ENCODE measurements at places on chromosomes 7 and 10.

DNA sequence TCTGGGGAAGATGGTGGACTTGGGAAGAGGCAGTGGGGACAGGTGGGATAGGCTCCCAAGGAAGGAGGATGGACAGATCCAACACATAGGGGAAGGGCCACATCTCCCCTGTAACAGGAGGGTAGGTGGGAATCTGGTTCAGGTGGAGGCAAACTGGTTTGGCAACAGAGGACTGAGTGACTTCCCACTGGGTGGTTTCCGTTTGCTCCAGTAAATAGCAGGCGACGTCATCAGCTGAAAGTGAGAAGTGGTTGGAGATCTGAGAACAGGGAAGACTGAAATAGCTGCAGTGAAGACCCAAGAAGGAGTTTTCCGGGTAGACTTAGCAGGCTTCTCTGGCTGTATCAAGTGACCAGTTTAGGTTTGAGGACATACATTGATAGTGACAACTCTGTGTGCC lies 504.4 kb downstream of the GALNT17 start:
- no peak for DNase-seq

- no peak for DNase-seq
These were observed 671.7 kb downstream of the GATA3 start for GRCh38 chr10:8726084-8726778.

DNA sequence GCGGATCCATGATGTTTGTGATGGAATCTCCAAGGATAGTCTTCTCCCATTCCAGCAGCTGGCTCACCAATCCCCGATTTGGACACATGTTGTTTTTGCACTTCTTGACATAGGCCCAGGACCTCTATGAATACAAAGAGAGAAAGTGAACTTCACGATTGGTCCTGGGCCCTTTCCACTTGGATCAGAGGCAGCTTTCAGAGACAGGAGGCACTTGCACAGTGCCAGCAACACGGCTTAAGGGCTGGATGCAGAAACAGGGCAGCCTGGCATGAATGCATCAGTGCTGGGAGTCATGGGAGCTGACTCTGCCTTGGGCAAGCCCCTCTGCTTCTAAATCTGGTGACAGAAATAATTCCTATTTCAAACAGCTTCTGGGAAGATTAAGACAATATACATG lies 2.1 kb upstream of the TMEM120A start:
- DNase-seq: no peak

DNA sequence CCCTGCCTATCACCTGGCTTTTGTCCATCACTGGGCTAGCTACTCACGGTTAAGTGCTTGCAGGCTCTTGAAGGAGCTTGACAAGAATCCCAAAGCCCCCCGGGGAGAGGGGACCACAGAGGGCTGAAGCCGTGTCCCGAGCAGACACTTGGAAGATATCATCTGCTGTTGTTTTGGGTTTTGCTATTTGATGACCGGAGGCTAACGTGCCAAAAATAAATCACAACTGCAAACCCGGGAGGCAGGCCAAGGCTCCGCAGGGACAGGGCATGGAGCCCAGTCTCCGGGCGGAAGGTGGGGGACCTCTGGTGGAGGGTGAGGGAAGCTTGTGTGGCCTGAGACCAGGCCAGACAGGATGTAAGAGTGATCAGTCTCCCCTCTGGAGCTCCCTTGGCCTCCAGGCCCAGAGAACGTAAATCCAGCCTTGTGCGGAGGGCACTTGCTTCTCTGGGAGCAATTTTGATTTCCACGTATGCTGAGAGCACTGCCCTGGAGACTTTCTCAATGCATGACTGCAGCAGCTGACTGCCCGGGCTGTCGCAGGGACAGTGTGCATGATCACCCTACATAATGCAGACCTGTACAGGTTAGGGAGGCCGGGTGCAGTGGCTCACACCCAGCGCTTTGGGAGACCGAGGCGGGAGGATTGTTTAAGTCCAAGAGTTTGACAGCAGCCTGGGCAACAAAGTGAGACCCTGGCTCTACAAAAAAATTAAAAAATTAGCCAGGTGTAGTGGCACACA lies at the start of gene PHKG1:
Gene PHKG1 (minus strand): TSS at position 164 of the 743 bp plus-strand sequence. CDS start 4,011 bp downstream, outside the sequence.
- DNase-seq: peak; percentile 54

DNA sequence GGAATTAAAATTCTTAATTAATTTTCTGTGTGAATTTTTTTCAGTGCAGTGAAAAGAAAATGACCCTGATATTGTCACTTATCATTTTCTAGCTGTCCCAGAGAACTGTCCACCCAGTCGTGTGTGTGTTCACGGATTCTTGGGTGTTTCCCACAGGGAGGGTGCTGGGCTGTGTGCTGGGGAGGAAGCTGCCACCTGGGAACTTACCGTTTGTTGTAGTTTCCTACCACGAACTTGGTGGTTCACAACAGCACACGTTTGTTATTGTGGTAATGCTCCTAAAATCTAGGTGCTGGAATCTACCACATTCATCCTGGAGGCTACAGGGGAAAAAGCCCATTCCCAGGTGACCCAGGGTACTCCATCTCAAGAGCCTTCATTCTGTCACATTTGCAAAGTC lies 276.1 kb downstream of the GLRX3 start:
- DNase-seq: no peak

- peak; percentile 33 for DNase-seq
These were observed 43.4 kb downstream of the LDB3 start for GRCh38 chr10:86711513-86712316.

Measured in NCI-H1105 treated with DMSO at 0.1 percent for 48 hours (cell line).